ENCODE measurements at places on chromosomes 2 and 18.

- no peak for DNase-seq
Measured at GRCh38 chr18:24657444-24657842, 197.0 kb downstream of the HRH4 start.

- DNase-seq: no peak
Measured at GRCh38 chr18:46337271-46337670, 233.1 kb downstream of the HAUS1 start.

DNA sequence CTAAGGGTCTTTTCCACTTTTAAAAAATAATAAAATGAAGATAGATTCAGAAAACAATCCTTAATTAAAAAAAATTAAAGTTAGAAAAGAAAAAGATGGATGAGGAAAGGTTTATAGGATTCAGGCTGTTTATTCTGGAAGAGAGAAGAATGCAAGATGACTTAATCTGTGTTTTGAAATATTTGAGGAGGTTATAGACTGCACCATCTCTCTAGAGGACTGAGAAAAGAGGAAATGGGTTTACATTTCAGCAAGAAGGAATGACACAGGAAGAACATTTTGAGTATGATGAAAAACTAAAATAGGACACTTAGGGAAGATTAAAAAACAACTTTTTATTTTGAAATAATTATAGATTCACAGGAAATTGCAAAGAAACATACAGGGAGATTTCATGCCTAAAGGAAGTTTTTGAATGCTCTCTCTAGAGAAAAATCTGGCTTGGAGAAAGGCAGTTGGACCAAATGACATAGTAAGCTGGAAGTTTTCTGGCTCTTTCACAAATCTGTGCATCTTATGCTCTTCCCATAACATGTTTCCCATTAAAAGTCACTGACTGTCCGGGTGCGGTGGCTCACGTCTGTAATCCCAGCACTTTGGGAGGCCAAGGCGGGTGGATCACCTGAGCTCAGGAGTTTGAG, 75.0 kb downstream of the CERS6 start:
- no peak for DNase-seq

- DNase-seq: no peak
Measured at GRCh38 chr18:43777636-43778304, 500.5 kb upstream of the SYT4 start.

GRCh38 chr2:48059975-48060374, 153.7 kb upstream of the FBXO11 start:
- no peak for DNase-seq

GRCh38 chr2:234986390-234986789, 34.6 kb downstream of the SH3BP4 start:
- DNase-seq: no peak

- no peak for DNase-seq
Measured at GRCh38 chr2:51511002-51511401, 479.1 kb upstream of the NRXN1 start.

DNA sequence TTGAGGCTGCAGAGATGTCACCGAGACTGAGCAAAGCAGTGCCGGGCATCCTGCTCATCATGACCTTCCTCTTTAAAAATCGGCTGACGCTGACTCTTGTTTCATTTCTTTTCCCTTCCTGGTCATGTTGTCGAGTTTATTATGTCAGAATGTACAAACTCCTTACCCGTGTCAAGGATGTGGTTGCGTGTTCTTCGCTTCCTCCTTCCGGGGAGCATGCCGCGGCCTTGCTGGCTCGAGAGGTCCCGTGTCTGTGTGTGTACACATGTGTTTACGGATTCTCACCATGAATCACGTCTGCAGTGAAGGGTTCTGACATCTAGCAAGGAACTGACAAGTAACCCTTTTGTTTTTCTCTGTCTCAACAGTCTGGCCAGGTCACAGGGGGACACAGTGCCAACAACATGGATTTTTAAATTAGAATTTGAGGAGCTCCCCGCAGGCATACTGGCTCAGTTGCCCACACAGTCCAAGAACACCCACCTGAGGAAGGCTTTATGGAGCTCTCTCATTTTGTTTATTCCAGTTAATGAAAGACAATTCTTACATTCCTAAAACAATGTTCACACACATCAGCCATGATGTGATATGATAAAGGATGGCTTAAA, 60.2 kb downstream of the MYT1L start:
- DNase-seq: no peak

GRCh38 chr2:240561325-240561971, 1.3 kb downstream of the DUSP28 start:
- DNase-seq: no peak

DNA sequence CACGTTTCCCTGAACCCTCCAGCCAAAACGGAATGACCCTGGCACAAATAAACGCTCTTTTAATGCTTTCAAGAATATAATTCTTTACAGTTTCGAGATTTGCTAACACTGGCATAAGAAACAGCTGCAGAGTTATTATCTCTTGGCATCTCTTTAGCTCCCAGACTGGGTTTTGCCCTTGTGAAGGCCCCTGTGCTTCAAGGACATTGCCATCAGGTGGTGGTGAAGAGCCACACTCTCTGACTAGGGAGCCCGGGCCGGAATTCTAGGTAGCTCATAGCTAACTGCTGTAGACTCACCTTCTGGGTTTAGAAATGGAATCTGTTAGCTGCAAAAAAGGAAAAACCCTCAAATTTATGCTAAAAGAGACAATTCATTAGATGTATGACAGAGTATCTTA, 13.3 kb upstream of the GALNT14 start:
- no peak for DNase-seq

- no peak for DNase-seq
Measured at GRCh38 chr18:51266773-51267172, 69.3 kb upstream of the MEX3C start.

DNA sequence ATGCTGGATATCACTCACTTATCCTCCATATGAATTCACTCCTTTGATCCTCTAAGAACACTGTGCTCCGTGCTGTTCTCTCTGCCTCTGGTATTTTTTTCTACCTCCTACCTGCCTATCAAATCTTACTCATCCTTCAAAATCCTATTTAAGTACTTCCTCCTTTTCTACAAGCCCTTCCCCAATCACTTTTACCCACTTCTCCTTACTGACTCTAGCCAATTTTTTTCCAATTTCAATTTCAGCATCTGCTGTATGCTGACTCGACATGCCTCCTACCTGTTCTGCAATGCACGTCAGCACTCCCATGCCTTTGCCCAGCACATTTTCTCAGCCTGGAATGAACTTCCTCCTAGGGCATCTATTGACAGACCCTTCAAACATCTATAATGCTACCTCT, 37.3 kb upstream of the LNPK start:
- DNase-seq: no peak

DNA sequence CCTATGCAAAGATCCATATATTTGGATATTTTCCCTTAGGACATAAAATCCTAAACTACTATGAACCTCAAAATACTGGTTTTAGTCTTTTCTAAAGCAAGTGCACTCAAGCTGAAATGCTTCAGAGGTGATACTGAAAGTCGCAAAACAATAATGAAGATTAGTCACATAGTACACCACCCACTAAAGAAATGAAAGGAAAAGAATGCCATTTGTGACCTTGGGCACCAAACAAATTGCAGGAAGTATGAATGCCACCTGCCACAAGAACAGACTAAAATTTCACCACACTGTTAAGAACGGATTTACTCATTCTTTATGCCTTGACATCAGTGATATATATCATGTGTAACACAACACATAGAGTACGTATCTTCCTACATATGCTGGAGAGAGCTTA, 161.5 kb downstream of the ZNF521 start:
- DNase-seq: no peak

DNA sequence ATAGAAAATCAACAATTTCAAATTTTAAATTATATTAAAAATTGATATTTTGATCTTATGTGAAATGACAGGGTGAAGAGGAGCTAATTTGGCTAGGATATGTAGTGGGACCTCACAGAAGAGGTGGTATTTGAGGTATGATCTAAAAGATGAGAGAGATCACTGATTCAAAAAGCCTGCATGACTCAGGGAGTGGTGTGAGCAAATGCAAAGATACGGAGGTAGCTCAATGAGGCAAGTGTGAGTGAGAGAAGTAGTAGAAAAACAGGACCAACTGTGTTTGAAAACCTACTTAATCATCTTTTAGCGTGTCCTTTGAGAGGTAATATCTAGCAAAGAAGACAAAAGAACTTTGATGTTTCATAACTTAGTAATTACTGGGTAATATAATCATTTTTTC, 557.5 kb downstream of the DSC3 start:
- no peak for DNase-seq

- DNase-seq: no peak
Measured at GRCh38 chr2:148046802-148047201, 25.9 kb downstream of the MBD5 start.

- no peak for DNase-seq
Measured at GRCh38 chr2:228197504-228197903, 16.0 kb upstream of the SPHKAP start.

GRCh38 chr18:77444385-77444784, 194.7 kb downstream of the GALR1 start:
- no peak for DNase-seq

- no peak for DNase-seq
Measured at GRCh38 chr2:134261398-134262131, 7.7 kb downstream of the MGAT5 start.

GRCh38 chr2:219851801-219852481, 224.5 kb downstream of the SLC4A3 start:
- DNase-seq: no peak

GRCh38 chr2:234091883-234092282, 41.4 kb downstream of the SPP2 start:
- no peak for DNase-seq

GRCh38 chr18:56891116-56891515, 240.0 kb downstream of the WDR7 start:
- no peak for DNase-seq

GRCh38 chr2:170819680-170820664, 3.3 kb downstream of the GAD1 start:
- DNase-seq: no peak

DNA sequence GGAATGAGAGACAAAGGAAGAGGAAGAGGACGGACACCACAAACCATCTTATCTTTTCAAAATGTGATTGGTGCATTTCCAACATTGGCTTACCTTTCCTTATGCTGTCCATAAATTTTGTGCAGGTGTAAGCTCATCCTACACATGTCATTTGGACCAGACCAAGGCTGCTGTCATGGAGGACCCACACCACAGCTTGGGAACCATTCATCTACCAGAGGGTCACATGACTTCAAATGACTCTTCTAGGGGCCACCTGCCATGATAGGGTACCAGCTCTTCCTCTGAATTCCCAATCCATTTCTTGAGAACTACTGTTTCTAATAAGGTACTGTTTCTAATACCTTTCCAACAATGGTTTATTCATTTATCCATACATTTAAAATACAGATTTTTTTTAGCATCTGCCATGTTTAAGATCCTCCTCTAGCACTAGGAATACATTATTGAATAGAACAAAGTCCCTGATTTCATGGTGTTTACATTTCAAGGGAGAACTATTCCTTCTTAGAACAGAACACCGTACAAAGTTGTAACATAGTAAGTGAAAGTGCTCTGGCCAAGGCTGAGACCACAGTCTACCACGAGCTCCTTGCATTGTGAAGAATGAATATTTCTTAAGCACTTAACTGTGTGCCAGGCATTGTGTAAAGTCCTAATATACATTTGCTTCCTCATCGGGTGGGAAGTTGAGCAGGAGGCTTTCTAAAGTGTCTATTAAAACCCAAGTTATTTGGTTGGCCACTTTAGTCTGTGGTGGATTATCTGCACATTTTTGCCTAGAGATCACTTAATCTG, 246.1 kb upstream of the FN1 start:
- no peak for DNase-seq

GRCh38 chr2:108534584-108535356, 500 bp downstream of the LIMS1 start:
- DNase-seq: no peak

GRCh38 chr18:79911344-79912270, 39.8 kb downstream of the SLC66A2 start:
- DNase-seq: no peak

DNA sequence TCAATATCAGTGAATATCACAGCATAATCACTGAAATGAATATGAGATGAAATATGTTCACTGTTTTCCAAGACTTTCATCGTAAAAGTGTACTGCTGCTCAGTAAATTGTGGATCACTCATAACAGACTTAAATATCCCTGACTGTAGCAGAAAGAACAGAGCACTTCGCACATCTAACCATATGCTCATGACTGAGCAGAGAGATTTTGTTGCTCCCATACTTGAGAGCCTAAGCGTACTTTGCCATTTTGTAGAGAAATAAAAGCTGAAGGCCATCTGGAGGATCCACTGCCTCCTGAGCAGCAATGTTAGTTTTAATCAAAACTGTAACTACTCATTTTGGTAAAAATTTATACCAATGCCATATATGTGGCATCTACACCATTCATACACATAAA, 243.5 kb downstream of the STK39 start:
- DNase-seq: no peak

DNA sequence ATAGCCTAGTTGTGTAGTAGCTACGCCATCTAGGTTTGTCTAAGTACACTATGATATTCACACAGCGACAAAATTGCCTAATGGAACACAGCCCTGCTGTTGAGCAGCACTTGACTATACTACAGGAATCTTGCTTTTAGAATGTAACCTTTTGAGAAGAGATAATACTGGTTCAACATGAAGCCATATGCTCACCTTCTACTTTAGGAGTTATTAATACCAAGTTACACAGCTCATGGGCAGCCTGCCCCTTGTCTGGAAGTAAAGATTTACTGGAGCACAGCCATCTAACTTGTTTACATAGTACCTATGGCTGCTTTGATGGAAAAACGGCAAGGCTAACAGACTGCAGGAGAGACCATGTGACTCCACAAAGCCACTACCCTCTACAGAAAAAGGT, 174.8 kb downstream of the DYM start:
- DNase-seq: no peak

DNA sequence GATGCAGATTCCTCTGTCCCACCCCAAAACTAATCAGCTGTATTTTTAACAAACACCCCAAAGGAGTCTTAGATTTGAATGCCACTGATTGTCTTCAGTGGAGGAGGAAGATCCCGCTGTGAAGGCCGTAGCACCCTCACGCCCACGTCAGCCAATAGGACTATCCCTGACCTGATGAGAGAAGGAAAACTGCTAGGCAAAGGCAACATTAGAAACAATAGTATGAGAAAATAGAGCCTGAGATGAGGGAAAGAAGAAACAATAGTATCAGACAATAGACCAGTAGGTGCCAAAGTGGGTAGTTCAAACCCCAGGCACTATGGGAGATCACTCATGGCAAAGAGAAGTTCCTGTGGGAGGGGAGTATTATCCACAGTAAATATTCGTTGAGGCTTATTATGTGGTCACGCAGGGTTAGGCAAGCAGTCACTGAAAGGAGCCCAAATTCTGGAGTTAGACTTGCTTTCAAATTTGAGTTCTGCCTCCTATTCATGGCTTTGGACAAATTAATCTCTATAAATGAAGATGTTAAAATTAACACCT, 2.8 kb downstream of the PCBP1 start:
- DNase-seq: no peak

- DNase-seq: no peak
Measured at GRCh38 chr2:158221063-158222020, 119.7 kb downstream of the UPP2 start.
